ENCODE measurements at places on chromosomes 6 and 20. TPM values are rescaled to one million over a fixed set of nuclear protein-coding genes. Genes with fewer than 3 reads are reported as not detected.

BTN1A1 gene
- not detected for polyA plus RNA-seq

DNA sequence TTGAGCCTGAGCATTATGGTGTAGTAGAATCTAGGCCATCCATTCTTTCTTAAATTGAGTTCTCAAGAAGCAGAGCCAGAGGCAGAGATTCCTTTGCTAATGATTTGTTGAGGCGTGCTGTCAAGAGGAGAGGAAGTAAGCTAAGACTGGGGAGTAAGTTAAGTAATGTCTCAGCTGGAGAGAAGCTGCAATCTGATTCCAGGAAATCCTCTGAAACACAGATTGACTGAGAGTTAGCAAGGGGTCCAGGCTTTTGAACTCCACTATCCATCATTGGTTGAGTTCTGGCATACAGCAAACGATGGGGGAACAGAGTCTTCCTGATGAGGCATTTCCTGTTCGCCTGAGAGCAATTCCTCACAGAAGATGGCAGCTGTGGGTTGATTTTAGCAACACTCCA, 207.4 kb upstream of the RAB32 start:
- no peak for DNase-seq
- H3K4me3 ChIP-seq = no peak overlapping the region
- no peak overlapping the region for H3K27ac ChIP-seq
- H3K4me1 ChIP-seq = no peaks in the 10 kb centered on the region
- no peaks in the 10 kb centered on the region for H3K27me3 ChIP-seq

MCM3 gene
- 59.0 TPM for polyA plus RNA-seq

GRCh38 chr20:54268941-54269340, 61.1 kb downstream of the PFDN4 start:
- H3K4me1 ChIP-seq = no peaks in the 10 kb centered on the region
- DNase-seq = no peak
- H3K27ac ChIP-seq = no peak overlapping the region
- H3K36me3 ChIP-seq = no peaks in the 10 kb centered on the region
- no peak overlapping the region for H3K4me3 ChIP-seq
- H3K27me3 ChIP-seq = no peaks in the 10 kb centered on the region

GRCh38 chr20:36519012-36519719, 22.2 kb upstream of the MYL9 start:
- no peaks in the 10 kb centered on the region for H3K27me3 ChIP-seq
- no peaks in the 10 kb centered on the region for H3K4me1 ChIP-seq
- no peak for DNase-seq

SRMS gene
- polyA plus RNA-seq = not detected

DNA sequence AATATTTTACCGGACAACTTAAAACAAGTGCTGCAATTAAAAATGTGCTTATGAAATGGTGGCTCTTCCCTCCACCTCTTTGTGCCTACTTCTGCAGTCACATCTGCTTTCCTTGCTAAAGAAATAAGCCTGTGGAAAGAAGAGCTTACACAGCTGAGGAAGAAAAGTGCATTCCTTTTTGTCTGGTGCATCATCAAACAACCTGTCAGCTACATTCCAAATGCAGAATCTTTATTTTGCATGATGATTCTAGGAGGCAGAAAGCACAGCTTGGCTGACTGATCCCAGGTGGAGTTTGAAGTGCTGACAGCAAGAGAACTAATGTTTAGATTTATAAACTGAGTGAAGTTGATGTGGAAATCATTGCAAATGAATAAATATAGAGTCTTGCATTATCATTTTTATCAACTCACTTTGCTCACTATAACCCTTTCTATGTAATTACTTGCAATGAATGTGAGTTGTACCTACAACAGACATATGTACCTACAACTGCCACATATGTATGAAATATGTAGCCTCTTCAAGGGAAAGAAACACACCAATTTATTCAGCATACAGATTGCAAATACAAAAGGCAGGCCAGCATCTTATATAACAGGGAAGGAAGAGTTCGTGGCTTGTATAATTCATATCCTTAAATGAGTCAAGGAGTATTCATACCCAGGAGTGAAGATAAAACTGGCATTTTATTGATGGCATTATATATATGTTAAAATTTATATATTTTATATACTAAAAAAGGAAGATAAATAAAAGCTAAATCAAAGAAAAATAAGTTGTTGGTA, 223.4 kb upstream of the MCHR2 start:
- DNase-seq = no peak
- H3K4me1 ChIP-seq = no peaks in the 10 kb centered on the region
- H3K27me3 ChIP-seq = no peaks in the 10 kb centered on the region
- H3K27ac ChIP-seq = no peak overlapping the region
- no peaks in the 10 kb centered on the region for H3K36me3 ChIP-seq
- no peak overlapping the region for H3K4me3 ChIP-seq

TMEM14A gene
- 27.3 TPM for polyA plus RNA-seq

GRCh38 chr6:151716526-151716932, 91.0 kb upstream of the ESR1 start:
- no peaks in the 10 kb centered on the region for H3K36me3 ChIP-seq
- DNase-seq = no peak
- H3K27ac ChIP-seq = no peak overlapping the region
- H3K4me1 ChIP-seq = no peaks in the 10 kb centered on the region

TCF21 gene
- polyA plus RNA-seq = not detected

DNA sequence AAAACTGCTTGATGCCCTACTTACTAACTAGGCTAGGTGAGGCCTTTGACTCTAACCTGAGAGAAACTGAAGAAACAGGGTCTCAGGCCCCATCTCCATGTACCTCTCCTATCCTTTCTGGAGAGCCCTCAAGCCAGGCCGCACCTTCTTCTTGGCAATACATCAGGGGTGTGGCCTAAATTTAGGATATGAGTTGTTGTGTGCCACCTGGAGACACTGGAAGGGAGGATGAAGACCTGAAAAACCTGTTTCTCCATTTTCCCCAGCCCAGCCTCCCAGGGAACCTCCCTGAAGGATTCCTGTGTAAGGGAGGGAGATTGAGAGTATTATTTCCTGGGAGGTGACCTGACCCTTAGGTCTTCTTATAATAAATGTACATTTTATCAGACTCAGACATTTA, 3.1 kb downstream of the LY6G6D start:
- H3K4me3 ChIP-seq = no peak overlapping the region
- H3K27ac ChIP-seq = no peak overlapping the region
- no peaks in the 10 kb centered on the region for H3K27me3 ChIP-seq
- H3K36me3 ChIP-seq = no peaks in the 10 kb centered on the region
- no peak for DNase-seq

MUC22 gene
- polyA plus RNA-seq = not detected

- H3K27me3 ChIP-seq = peaks cover 7% of the 10 kb centered on the region
- H3K4me1 ChIP-seq = no peaks in the 10 kb centered on the region
- H3K27ac ChIP-seq = no peak overlapping the region
- no peak overlapping the region for H3K4me3 ChIP-seq
- no peaks in the 10 kb centered on the region for H3K36me3 ChIP-seq
Measured at GRCh38 chr20:38685853-38686473, 38.3 kb upstream of the SLC32A1 start.

DNA sequence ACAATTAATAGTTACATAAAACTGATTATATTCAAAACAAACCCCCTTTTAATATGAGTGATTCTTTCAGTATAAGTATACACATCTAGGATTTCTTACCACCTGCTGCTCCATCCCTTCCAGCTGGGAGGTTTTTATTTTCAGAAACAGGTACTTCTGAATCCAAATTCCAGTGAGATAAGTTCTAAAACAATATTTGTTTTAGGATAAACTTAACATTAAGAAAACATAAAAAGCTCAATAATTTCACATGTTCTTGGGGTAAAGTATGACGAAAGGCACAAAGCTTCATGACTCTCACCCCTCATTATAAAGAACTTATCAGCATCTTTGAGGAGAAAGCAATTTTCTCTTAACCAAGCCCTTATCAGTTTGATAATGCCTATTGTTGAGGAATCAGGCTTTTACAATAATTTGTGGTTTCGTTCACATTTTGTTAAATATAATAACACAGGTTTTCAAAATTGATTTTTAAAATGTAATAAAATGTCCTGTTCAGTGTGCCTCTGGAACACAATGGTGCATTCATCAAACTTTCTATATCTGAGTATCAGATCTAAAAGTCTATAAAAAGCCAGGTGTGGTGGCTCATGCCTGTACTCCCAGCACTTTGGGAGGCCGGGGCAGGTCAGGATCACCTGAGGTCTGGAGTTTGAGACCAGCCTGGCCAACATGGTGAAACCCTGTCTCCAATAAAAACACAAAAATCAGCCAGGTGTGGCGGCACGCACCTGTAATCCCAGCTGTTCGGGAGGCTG, 4.3 kb downstream of the FAM217A start:
- no peak for DNase-seq
- H3K4me1 ChIP-seq = no peaks in the 10 kb centered on the region
- H3K27ac ChIP-seq = no peak overlapping the region
- no peaks in the 10 kb centered on the region for H3K36me3 ChIP-seq
- H3K27me3 ChIP-seq = no peaks in the 10 kb centered on the region

DNA sequence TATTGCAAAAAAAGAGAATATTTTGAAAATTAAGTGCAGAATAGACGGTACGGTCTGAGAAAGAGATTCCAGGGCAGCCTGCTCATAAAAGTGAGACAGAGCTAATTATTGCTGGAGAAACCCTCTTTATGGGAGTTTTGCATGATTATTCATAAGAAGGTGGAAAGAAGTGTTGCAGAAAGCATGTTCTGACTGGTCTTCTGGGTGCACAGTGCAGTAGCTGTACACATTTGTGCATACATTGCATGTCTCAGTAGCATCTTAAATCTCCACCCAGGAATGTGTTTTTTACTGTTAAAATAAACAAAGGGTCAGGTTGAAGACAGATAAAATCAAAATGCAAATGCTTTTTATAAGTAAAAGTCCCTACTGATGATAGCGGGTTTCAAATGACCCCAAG, 1813.6 kb upstream of the DEFB115 start:
- H3K4me3 ChIP-seq = no peak overlapping the region
- no peaks in the 10 kb centered on the region for H3K27me3 ChIP-seq
- H3K27ac ChIP-seq = no peak overlapping the region
- no peaks in the 10 kb centered on the region for H3K4me1 ChIP-seq

DNA sequence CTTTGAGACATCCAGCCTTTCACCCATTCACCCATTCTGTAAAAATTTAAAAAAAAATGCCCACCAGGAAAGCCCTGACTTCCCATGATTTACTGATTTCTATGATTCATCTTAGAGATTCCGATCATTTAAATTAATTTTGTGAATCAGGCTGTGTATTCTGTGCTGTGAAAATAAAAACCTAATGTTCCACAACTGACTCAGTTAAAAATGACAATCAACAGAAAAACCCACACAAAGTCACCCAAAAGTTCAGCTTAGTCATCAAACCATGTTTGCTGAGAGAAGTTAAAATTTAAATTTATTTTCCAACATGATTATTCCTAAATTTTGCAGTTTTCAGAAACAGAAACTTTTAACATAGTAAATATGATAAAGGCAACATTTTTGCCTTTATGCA, 509.9 kb downstream of the TENT5A start:
- no peak overlapping the region for H3K4me3 ChIP-seq
- H3K27ac ChIP-seq = no peak overlapping the region
- H3K36me3 ChIP-seq = no peaks in the 10 kb centered on the region
- DNase-seq = no peak
- no peaks in the 10 kb centered on the region for H3K27me3 ChIP-seq

SLC22A1 gene
- polyA plus RNA-seq = 0.13 TPM

DNA sequence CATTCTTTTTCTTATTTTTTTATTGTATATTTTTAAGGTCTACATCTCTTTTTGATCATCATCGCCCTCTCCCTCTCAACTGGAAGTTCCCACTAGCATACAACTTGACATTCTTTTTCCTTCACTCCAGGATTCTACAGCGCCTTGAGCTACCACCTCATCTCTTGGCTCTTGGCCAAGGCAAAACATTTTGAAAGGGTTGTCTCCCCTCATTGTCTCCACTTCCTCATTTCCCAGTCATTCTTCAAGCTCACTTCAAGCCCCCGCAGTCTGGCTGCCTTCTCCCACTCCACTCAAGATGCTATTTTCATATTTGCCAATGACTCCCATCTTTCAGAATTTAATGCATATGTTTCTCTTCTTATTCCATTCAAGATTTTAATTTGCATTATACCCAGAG, 63.0 kb downstream of the OPN5 start:
- H3K27me3 ChIP-seq = no peaks in the 10 kb centered on the region
- no peak overlapping the region for H3K27ac ChIP-seq
- no peak overlapping the region for H3K4me3 ChIP-seq
- H3K4me1 ChIP-seq = no peaks in the 10 kb centered on the region
- no peak for DNase-seq

DNA sequence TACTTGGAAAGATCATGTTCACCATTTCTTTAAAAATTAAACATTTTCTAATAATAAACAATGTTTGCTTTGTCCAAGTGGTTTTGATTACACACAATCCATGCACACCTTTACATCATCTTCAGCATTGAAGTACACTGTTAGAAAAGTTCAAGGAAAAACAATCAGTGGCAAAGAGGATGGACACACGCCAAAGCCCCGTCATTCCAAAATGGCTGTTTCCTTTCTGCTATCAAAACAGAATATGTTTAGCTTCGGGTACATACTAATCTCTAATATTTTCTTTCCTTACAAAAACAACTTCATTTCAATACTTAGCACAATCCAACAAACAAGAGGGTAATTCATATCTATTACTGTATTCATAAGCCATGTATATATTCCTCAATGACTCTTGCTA, 24.5 kb downstream of the REPS1 start:
- peaks cover 30% of the 10 kb centered on the region for H3K4me1 ChIP-seq
- H3K4me3 ChIP-seq = no peak overlapping the region
- no peak overlapping the region for H3K27ac ChIP-seq
- no peaks in the 10 kb centered on the region for H3K27me3 ChIP-seq

GRCh38 chr6:142469220-142469619, 167.4 kb downstream of the ADGRG6 start:
- no peaks in the 10 kb centered on the region for H3K4me1 ChIP-seq
- no peak for DNase-seq
- no peak overlapping the region for H3K27ac ChIP-seq

- no peak for DNase-seq
- no peak overlapping the region for H3K4me3 ChIP-seq
- H3K27ac ChIP-seq = no peak overlapping the region
- H3K4me1 ChIP-seq = no peaks in the 10 kb centered on the region
Measured at GRCh38 chr20:13816757-13817156, 31.9 kb downstream of the NDUFAF5 start.

ULBP2 gene
- polyA plus RNA-seq = 0.68 TPM

GRCh38 chr6:45710304-45710821, 305.3 kb downstream of the CLIC5 start:
- H3K36me3 ChIP-seq = no peaks in the 10 kb centered on the region
- no peaks in the 10 kb centered on the region for H3K27me3 ChIP-seq
- H3K4me1 ChIP-seq = peaks cover 11% of the 10 kb centered on the region
- H3K4me3 ChIP-seq = no peak overlapping the region
- DNase-seq = no peak
